Lower lobe of right lung (tissue), 2 donors: ENCODE measurements at places on chromosomes 1 and 21.

DNA sequence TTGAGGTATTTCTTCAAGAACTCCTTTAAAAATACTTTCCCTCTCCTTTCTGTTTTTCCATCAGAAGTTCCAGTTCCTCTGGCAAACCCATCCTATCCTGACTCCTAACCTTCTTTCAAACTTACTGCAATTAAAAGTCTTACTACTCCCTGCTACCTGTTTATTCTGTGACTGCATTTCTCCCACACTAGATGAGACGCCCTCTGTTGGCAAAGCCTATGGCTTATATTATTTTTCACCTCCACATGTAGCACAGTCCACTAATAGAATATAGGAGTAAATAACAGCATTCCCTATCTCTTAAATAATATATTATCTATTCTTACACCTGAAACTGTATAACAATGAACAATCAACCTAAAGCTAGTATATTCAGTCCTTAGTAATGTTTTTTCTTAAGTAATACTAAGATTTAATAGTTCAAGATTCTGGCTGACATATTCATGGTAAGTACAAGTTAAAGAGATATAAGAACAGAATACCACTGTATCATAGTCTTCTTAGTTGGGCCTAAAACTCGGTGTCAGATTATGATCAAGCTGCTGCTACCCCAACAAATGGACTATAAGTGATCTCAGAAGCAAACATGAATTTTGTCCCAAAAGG, 54.8 kb downstream of the RAB3GAP2 start:
- no peak for DNase-seq

DNA sequence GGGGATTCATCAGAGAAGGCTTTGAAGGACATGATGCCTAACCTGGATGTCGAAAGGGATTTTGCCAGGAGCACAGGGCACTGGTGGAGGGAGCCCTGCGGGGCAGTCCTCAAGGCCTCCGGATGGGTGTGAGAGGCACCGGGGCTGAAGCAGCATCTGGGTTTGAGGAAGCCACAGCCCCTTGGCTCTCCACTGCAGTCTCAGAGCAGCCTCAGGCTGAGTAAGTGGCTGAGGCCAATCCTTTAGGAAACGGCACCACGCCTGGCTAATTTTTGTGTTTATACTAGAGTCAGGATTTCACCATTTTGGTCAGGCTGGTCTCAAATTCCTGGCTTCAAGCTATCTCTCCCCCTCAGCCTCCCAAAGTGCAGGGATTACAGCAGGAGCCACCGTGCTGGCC, 12.0 kb downstream of the ERVH48-1 start:
- DNase-seq = no peak

GRCh38 chr1:197618061-197618460, 157.2 kb downstream of the DENND1B start:
- no peak for DNase-seq

- no peak for DNase-seq
These were observed 613.3 kb downstream of the AJAP1 start for GRCh38 chr1:5267603-5268235.

- no peak for DNase-seq
These were observed 884 bp downstream of the PHACTR4 start for GRCh38 chr1:28370239-28371009.

DNA sequence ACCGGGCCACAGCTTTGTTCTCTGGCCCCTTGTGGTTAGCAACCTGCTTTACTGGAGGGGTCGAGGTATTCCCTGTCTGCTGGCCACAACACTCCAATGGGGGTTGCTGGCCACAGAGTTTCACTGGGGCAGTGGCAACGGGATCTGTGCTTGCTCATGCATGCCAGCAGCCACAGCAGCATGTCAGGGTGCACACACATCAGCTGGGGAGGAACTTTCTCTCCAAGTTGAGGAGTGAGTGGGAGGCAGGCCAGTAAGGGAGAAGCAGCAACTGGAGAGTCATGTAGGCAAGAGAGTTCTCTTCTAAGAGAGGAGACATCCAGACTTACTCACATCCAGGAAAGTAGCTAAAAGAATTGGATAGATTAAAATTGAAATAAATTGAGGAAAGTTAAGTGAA, 38.0 kb downstream of the SAMD13 start:
- DNase-seq = no peak

DNA sequence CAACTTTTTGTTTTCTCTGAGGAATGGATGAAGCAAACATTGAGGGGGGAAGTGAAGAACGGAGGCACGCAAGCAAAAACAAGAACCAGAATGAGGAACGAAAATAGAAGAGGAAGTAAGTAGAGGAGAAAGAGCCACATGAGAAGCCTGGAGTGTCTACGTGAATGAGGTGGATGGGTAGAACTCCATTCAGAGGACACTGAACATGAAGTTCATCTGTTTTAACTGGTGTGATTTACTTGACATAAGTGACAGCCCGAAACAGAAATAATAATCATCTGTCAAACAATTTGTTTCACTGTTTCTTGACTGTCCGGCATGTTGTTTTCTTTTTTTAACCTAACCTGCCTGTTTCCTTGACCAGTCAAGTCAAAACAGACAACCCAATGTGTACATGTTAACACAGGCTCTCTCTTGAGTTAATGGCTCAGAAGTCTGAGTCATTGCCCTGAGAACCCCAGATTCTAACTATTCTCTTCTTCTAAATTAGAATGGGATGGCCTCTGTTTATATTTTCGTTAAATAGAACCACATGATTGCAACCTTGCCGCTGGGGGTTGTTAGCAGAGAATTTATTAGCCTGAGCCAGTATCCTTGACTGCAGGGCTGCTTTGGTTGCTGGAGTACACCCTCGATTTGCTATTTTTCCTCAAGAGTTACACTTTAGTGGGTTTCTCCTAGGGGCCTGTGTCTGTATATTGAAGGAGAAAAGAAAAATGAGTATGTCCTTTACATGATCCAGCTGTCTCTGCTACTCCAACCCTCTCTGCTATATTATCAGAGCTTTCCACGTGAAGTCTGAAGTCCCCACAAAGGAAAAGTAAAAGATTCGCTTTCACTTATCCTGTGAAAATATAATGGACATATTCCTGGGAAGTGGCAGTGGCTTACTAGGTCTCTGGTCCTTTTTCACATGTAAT, 151.7 kb downstream of the ZC3H11B start:
- DNase-seq = no peak

DNA sequence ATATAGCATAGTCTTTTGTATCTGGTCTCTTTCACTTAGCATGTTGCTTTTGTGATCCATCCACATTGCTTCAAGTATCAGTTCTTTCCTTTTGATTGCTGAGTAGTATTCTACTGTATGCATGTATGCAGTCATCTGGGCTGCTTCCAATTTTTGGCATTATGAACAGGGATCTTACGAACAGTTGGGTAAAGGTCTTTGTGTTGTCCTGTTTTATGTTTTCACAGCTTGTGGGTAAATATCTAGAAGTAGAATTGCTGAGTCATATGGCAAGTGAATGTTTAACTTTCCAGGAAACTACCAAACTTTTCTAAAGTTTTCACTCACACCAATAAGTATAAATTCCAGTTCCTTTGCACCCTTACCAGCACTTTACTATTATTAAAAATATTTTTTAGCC, 60.9 kb downstream of the LHX4 start:
- no peak for DNase-seq

GRCh38 chr1:190175320-190175719, 302.3 kb downstream of the BRINP3 start:
- DNase-seq = no peak

GRCh38 chr1:225299624-225300023, 128.2 kb downstream of the LBR start:
- DNase-seq = no peak

DNA sequence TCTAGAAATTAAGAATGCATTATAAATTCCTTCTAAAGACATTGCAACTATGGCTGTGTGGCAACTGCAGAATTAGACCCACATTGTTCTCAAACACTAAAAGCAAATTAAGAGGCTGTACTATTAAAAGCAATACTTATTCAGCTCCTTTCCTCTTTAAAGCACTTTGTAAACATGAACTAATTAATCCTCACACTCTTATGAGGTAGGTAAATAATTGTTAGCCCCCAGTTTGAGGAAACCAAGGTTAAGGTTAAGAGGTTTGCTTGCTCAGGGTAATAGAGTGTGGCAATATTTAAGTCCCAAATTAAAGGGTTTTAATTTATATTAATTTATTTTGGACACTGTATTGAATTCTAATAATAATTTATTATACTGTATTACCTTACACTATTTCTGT, 553.8 kb downstream of the LRRIQ3 start:
- no peak for DNase-seq

GRCh38 chr1:9181990-9182783, 52.4 kb upstream of the H6PD start:
- DNase-seq = peak; percentile 72
